Effector CD4-positive, alpha-beta T cell (primary cell): ENCODE measurements at places on chromosomes 1 and 21.

DNA sequence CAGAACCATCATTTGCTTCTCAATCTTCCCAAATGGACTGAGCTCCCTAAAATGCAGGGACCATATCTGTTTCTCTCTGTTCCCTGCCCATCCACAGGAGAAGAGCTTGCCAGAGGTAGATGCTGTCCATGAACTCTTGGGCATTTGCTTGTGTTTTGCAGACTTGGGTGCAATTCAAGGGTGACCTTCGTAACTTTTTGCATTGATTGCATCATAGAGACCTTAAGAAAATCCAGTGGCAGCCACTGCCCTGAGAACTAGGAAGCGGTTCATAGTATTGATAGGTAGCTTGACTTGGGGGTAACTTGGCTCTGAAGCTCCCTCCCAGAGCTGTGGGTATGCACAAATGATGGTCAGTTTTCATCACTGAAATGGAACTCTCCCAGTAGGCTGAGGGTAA is 34.3 kb upstream of the EDEM3 start:
- no peak for DNase-seq

GRCh38 chr21:37294679-37295078 is 27.5 kb upstream of the VPS26C start:
- no peak for DNase-seq

DNA sequence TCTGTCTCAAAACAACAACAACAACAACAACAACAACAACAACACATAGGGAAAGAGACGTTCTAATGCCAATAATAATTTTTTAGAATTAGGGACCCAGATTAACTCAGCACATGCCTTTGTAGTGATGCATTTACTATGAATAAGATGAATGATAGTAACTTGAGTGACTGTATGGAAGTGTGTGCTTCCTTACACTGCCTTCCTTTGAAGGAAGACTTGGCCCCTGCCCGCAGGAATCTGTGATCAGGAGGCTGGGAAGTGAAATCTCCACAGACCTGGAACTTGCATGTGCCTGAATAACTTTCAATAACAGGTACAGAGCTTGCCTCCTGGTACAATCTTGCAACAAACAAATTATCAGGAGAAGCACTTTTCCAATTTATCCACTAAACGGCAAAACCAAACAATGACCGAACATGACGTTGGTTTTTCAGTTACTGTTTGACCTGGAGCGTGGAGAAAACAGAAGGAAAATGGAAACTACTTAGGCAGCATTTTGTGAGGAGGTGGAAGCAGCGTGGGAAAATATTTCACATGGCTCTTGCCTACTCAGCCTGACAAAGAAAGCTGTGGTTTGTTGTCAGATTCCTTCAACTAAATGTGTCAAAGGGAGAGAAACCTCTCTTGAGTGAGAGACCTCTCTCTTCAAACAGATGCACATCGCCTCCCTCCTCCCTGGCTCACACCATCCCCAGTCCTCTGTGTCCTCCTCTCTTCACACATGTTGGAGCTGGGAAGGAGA is 10.1 kb upstream of the ABCA4 start:
- DNase-seq = no peak

GRCh38 chr1:23393706-23394105 is 24.1 kb upstream of the ZNF436 start:
- no peak for DNase-seq

DNA sequence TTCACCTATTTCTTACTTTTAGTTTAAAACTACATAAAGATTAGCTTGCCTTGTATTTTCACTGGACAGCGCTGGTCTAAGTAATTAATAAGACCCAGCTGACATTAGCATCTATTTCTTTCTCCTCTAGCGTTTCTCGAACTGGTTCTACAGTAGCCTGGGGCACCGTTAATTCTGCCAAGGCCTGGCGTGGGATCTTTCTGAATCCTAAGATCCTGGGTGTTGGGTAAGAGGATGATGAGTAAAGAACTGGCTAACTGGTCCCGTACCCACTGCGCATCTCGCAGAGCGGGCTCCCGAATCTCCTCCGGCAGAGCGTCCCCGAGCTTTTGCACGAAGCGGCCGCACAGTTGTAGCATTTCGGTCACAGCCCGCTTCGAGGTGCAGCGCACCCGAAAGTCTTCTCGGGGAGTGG is 309 bp downstream of the NSL1 start:
- no peak for DNase-seq

DNA sequence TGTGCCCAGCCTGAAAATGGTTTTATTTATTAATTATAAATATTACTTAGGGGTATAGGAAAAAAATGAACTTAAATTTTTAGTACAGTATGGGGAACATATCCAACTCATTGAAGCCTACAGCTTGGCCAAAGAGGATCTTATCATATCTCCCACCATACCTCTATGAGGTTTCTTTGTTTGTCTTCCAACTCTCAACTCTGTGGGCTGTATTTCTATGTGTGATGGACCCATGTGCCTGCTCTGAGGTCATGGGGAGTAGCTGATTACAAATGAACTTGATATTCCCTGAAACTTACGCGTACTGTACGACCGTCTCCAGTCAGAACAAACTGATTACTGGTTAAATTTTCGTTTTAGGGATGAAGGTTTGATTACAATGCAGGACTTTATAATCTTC is 41.4 kb upstream of the PODN start:
- no peak for DNase-seq

- DNase-seq = no peak
Observed at GRCh38 chr1:173206816-173207568, at the start of gene TNFSF4. Gene TNFSF4 (minus strand): TSS chr1:173207331. CDS start chr1:173207176, 155 bp downstream.
